Liver (tissue), 10 donors: ENCODE measurements at places on chromosomes 2 and 18.

DNA sequence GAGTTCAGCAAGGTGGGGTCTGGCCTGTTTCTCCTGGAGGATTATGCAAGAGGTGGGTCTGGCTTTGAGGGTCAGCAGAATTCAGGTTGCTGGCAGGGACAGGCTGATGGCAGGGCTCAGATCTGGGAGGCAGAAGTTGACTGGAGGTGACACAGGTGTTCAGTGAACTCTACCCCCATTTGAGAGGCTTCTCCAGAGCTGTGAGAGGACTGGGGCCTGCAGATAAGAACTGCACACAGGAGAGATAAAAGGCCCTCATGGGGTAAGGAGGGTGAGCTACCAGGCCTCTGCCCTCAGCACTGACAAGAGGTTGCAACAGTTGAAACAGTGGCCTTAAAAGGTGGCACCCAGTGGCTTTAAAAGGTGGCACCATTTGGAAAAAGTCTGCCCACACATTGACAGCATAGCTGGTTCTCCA lies 13.1 kb downstream of the MOCOS start:
- no peak for DNase-seq

DNA sequence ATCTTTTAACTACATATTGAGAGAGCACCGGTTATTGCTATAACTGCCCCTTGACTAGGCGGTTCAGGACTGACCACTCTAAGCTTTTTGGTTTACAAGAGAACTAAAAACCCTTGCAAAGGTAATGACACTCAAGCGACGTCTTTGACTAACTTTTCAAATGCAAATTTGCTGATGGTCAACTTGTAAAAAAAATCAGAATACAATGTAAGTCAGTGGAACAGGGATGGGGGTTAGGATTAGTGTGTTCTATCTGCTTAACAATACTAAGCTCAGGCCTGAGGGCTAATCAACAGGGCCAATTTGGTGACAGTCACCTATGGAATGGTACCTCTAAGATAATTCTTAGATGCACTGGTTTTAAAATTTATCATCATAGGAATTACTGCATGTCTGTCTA lies 57.1 kb downstream of the ZAP70 start:
- DNase-seq = no peak

- no peak for DNase-seq
Measured at GRCh38 chr18:32771871-32772580, 797 bp downstream of the KLHL14 start.

DNA sequence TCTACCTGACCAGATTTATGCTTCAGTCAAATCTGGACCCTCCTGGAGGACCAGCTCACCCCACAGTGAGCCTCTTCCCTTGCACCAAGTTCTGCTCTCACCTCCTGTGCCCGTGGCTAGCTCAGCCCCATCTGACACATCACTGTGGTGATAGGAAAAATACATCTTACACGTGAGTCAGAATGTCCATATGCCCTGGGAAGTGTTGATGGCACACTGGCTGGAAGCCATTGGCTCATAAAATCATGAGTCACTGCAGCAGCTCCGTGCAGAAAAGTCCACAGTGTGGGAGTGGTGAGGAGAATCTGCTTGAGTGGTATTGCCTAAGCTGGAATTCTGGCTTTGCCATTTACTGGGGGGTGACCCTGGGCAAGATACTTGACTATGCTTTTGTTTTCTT lies 42.6 kb upstream of the RAPGEF4 start:
- DNase-seq = no peak

DNA sequence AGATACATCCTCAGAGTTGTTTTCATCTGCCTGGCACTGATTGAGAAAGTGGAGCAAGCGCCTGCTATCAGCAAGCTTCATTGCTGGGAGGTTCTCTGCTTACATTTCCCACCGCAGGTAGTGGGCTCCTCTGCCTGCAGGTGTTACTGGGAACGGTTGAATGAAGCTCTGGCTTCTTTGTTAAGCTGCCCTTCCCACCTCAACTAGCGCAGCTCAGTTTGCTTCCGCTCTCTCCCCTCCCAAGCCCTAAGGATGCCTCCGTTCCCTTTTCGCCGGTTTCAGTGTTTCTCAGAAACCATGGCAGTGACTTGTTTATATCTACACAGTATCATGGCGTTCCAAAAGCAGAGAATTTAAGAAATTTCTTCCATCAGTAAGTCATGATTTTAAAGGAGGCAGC lies 72.2 kb upstream of the B3GNT7 start:
- DNase-seq = no peak

GRCh38 chr2:71857636-71858035 lies 290.0 kb downstream of the CYP26B1 start:
- no peak for DNase-seq

DNA sequence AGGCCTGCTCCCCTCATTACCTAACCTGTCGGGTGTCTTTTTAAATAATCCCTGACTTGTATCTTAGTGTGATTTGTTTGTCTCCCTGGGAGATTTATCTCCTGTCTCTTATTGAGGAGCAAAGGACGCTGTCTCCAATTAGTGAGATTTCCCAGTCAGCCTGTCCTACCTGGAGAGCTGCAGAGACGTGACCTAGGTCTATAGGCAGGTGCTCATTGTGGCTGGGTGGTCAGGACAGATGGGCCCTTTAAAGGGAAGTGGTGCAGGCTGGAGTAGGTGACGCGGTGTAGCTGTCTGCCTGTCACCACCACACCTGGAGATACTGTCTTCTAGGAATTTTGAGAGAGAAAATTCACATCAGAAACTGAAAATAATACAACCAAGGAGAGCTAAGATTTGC lies 28.0 kb downstream of the PLB1 start:
- no peak for DNase-seq

DNA sequence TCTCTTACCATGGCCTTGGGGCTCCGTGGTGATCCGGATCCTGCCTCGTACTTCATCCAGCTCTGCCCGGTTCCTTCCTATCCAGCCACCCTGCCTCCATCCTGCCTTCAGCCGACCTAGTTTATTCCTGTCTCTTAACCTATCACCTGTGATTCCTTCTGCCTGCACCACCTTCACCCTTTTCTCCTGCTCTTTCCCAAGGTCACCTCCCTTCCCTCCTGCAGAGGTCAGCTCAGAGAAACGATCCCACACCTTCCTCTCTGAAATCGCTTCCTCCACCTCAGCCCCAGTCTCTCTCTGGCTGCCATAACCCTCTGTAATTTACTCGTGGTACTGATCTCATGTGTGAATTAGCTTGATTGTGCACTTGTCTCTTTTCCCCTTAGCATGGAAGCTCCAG lies 23.5 kb upstream of the LAPTM4A start:
- no peak for DNase-seq

DNA sequence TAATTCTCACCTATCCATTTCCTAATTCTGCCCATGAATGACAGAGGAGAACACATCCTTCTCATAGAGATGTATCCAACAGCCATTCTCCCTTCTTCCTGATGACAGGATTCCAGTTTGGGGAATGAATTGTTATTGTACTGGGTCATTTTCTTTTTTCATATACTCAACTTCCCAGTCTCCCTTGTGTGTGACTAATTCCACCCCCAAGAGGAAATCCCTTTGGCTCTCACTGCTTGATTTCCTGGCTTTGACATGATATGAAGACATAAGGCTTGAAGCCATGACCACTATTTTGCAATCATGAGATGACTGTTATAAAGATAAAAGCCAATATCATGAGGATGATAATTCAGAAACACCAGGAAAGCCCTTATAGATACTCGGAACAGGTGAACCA lies 384.7 kb upstream of the ACVR2A start:
- no peak for DNase-seq

- no peak for DNase-seq
Measured at GRCh38 chr2:130825966-130826253, 10.8 kb upstream of the ARHGEF4 start.

DNA sequence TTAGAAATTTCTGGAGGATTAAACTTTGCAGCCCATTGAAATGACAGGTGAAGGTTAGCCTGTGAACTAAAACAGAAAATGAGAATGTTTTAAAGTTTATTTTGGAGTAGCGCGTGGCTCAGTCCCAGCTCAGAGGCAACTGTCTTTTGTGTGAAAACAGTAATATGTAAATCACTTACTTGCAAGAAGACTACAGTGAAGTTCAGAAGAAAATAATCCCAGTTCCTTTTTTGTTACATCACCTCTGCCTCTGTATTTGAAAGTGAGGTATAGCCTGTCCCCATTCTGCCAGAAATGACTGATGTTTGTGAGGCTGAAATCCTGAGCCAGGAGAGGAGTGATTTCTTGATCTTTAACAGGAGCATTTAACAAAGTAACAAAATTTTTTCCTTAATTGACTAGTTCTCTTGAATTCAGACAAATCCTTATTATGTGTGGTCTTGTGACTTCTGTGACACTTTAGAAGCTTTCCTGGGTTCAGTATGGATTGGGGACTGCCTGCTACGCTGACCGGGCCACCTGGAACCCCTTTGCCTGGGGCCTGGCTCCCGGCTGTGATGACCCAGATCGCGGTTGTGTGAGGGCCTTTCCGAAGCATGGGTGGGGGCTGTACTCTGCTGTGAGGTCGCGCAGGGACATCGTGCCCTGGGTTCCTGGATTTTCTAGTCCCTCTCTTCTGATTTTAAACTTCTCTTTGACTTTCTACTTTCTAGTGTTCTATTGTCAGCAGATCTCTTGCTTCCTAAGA lies 24.3 kb downstream of the TRAPPC12 start:
- no peak for DNase-seq

DNA sequence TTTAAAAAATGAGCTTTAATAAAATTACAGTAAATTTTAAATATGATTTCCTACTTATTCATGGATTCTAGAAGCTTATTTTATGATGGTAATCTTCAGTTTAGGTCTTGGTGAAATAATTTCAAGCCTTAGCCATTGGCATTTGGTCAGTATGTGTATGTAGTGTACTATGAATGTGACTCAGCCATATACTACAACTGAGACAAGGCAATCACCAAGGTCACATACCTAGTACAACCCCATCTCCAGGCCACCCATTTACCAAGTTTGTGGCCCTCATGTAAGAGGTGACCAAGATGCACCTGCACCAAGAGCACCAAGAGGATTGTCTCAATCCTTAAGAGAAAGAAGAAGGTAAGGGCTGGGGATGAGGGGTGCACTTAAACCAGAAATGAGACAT lies 54.8 kb upstream of the FRZB start:
- DNase-seq = no peak

- no peak for DNase-seq
Measured at GRCh38 chr2:216733046-216733445, 37.7 kb upstream of the IGFBP5 start.
